ENCODE measurements at places on chromosomes 5 and 9.
A peak's percentile ranks its signal among the peaks of the same experiment; 100 is the strongest.

DNA sequence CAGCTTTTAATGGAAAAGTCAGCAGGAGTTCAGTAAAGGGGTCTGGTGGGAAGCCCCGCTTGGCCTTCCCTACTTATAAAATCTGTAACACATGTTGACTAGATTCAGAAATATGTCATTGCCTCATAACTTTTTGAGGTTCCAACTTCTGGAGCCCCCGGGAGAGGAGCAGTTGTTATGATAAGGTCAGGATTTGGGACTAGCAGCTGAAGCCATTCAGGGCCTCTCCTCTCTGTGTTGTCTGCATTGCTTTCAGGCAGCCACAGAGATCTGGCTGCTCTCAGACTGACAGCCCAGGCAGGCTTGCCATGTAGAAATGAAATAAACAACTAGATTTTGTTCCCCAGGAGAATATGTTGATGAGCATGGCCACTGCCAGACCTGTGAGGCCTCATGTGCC, 167.1 kb downstream of the RFK start:
- DNase-seq = no peak

DNA sequence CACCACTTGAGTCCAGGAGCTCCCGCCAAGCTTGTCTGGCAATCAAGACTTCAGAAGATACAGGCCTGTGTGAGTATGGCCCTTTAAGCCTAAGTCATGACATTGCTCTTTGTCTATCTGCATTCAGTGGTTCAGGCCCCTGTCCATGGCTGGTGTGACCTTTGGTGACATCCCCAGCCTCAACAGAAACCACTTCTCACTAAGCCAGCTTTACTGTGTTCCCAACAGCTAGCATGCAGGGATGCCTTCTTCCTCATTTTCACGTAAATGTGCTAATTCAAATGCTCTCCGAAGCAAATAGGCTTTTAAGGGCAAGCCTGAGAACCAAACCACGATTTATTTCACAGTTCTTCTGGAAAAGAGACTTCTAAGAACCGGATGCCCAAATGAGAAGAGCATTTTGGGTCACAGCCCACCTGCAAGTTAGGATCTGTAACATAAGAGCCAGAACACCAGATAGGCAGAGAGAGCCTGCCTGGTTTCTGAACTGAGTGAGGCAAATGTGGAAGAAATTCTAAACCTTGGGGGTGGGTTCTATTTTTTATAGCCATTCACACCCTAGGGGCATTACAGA, 14.9 kb downstream of the CD180 start:
- no peak for DNase-seq

GRCh38 chr5:95617057-95617456, 2.8 kb upstream of the GPR150 start:
- no peak for DNase-seq

DNA sequence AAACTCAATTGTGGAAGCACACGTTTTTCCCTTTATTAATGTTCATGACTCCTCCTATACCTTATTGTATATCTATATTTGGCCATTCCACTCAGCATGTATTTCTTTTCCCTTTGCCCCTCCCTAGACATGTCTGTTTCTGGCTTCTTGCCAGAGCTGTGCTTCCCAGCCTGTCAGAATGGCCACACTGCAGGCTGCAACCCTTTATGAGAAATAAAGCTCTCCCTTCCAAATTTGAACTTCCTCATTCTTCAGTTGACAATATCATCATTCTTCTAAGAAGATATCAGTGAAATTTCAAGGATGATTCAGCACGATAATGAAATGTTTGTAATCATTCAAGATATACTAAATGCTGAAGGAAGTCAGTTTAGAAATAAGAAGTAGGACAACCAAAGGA, 107.6 kb upstream of the PRSS3 start:
- DNase-seq = no peak

DNA sequence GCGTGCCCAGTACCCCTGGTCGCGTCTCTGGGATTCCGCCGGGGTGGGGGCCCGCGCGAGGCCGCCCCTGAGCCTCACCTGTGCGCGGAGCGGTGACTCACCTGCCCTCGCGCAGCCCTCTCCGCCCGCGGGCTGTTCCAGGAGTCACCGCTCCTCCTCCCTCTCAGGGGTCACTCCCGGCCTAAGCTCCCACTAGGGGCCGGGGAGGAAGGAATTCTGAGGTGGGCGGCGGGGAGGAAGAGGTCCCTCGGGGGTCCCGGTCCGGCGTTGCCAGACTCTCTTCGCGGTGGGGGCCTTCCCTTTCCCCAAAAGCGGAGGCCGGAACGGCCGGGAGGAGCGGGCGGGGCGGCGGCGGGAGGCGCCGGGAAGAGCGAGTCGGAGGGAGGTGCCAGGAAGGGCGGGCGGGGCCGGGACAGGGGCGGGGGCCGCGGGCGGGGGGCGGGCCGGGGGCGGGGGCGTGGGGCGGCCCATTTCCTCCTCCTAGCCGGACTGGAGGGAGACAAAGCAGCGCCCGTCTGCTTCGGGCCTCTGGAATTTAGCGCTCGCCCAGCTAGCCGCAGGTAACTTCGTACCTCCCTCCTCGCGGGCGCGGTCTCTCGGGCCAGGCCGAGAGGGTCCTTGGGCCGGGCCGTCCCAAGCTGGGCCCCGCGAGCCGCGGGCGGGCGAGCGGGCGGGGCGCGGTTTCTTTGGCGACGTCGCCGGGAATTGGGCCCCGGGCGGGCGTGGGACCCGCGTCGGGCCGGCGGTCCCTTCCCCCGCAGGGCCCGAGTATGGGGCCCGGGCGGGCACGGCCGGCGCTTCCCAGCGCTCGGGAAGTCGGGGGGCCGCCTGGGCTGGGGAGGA, at the start of gene CTNNA1:
TSS of gene CTNNA1 (plus strand) at position 475 of the 843 bp plus-strand sequence. CDS start 28,500 bp downstream, outside the sequence.
- DNase-seq = peak; percentile 45

GRCh38 chr5:124644138-124644537, 102.3 kb downstream of the ZNF608 start:
- no peak for DNase-seq

Data from cortex of kidney (tissue), 1 donor.